Activated T-helper 17 cell treated with anti-CD3 and anti-CD28 coated beads, Interleukin-2, amount 50 U/mL, for 72 hours (primary cell): ENCODE measurements at places on chromosomes 16 and 17.
A peak's percentile ranks its signal among the peaks of the same experiment; 100 is the strongest.

DNA sequence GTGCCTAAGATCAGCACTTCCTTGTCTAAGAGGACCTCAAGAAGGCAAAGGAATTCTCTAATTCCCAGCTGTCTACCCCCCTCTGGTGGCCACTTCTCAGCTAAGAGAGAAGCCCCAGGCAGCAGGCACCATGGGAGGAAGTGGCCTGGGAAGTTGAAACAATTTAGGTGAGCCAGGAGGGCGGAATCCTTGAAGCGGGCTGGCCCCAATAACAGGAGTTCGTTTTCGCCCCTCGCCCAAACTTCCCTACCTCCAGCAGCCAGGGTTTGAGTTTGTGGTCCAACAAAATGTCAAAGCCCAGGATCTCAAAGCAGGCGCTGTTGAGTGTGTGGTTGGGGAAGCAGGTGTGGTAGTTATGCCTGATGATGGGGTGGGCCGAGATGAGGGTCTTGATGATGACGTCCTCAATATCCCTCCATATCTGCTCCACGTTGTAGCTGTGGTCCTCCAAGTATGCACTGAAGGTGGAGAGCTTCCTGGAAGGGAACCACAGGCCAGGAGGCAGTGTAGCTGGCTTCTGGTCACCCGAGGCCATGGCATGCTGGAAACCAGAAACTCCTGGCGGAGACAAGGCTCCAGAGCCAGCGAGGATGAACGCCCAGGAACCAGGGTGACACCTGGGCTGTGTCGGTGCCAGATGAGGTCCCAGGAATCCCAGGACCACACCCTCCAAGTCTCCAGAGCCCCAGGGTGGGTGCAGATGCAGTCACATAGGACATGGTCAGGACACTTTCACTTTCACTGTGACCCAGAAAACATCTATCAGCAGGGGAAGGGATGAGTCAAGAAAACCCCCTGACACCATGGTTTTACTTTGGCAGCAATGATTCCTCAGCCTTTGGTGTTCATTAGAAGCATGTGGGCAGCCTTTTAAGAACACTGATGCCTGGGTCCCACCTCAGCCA lies 25.6 kb downstream of the TTLL6 start:
- ATAC-seq: peak; percentile 67

DNA sequence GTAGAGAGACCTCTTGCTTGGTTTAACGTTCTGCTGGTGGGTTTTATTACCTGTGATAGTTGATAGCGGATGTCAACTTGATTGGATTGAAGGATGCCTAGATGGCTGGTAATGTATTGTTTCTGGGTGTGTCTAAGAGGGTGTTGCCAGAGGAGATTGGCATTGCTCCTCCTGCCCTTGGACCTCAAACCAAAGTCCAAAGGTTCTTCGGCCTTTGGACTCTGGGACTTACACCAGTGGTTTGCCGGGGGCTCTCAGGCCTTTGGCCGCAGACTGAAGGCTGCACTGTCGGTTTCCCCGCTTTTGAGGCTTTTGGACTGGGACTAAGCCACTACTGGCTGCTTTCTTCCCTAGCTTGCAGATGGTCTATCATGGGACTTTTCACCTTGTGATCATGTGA lies 17.5 kb upstream of the TNRC6C start:
- no peak for ATAC-seq

- ATAC-seq: peak; percentile 93
These were observed at the start of gene SPIRE2 for GRCh38 chr16:89828199-89828869. Gene SPIRE2, plus strand, starts transcription at chr16:89828475. Its CDS starts 76 bp downstream, at chr16:89828551.

GRCh38 chr16:65634291-65634690 lies 512.4 kb upstream of the CDH11 start:
- ATAC-seq: no peak

DNA sequence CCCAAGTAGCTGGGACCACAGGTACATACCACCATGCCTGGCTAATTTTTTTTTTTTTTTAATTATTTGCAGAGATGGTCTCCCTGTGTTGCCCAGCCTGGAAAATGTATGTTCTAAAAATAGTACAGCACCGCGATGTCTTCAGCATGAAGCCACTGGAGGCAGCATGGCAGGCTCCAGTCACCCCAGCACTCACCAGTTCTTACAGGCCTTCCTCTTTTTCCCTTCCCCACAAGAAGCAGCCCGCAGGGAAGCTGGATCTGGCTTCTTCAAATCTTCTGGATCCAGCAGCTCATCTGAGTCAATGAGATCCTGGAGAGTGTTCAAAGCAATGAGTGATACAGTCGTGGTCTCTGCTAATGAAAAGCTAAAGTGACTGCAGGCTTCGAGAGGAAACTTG lies 16.2 kb downstream of the CIAPIN1 start:
- no peak for ATAC-seq

GRCh38 chr17:70869402-70870085 lies 700.2 kb downstream of the KCNJ2 start:
- ATAC-seq: no peak

DNA sequence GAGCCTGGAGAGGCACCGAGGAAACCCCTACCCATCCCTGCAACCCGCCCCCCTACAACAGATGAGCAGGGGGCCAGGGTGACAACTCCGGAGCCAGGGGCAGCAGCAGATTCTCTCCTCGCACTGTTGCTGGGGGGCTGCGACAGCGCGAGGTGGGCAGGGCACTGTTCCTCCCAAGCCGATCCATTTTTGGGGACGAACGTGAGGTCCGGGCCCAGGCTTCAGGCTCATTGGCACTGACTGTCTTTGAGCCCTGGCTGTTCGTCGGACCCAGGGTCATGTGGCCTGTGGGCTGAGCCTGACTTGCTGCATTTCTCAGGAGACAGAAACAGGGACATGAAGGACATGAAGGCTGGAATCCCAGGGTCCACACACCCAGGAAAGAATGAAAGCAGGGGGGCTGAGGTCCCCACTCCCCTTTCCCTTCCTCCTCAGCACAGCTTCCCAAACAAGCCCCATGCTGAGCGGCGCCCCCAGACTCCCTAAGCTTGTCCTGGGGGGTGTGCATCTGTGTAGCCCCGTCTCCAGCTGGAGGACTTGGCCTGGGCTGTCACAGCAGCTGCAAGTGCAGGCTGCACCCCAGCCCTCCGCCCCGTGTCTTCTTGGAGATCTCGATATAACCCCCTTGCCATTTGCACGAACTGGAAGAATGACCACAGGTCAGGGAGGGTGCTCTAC lies 18.7 kb downstream of the CEP295NL start:
- no peak for ATAC-seq

DNA sequence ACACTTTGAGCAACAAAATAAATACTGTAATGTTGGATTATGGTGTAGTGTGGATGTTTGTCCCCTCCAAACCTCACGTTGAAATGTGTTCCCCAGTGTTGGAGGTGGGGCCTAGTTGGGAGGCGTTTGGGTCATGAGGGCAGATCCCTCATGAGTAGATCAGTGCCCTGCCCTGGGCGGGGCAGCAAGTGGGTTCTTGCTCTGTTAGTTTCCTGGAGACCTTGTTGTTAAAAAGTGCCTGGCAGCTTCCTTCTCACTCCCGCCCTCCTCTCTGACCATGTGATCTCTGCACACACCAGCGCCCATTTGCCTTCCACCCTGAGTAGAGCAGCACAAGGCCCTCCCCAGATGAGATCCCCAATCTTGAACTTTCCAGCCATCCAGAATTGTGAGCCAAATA lies 67.7 kb downstream of the MPRIP start:
- peak; percentile 53 for ATAC-seq

DNA sequence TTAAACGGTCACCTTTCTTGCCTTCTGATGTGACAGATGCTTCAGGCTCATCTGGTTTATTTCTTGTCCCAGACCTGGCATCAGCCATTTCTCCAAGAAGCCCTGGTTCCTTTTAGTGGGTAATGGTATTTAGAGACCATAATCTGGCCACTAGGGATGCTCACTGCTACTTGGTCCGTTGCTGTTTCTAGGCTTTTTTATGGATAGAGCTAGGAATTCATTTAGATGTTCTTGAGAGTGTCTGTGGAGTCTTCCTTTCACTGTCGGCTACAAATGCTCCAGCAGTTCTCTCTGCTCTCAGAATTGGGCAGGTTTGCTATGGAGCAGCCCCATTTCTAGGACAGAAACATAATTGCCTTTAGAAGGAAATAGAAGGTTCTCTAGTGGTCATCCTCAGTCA lies 214.5 kb downstream of the KATNIP start:
- ATAC-seq: no peak

GRCh38 chr17:69018687-69019086 lies 42.0 kb downstream of the ABCA9 start:
- ATAC-seq: no peak

GRCh38 chr16:3952737-3953131 lies 72.2 kb upstream of the CREBBP start:
- no peak for ATAC-seq

DNA sequence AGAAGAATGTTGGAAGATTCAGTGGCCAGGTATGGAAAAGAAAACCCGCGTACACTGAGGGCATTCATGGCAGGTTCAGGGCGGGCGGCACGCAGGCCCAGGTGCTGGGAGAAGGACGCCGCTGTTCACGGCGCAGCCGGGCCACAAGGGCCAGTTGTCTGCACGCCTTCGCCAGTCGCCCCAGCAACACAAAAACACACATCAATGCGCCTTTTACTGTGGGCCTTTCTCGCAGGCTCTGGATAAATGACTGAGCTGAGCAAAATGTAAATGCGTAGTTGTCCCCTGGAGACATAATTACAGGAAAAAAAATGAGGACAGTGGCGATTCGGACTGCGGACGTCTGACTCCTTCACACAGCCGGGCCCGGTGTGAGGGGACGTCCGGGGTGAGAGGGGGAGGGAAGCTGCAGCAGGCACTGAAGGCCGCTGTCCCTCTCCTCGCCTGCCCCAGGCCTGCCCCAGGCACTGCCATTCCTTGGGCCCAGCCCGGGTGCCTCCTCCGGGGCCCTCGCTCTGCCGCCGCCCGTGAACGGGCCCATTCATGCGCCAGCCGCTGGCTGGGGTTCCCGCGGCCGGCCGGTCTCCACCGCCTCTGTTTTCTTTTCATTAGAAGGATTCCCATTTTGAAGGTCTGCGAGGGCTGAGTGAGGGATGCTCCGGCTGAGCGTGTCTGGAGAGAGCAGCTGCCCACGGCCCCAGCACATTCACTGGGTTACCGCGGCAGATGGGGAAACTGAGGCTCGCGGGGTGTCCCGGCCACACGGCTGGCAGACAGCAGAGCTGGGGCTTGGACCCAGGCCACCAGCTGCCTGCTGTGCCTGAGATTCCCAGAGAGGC lies 6.5 kb upstream of the ZNF469 start:
- no peak for ATAC-seq

GRCh38 chr16:88331989-88332920 lies 50.5 kb upstream of the ZNF469 start:
- no peak for ATAC-seq

GRCh38 chr17:41111151-41111885 lies 6.1 kb downstream of the KRTAP4-9 start:
- ATAC-seq: no peak

- no peak for ATAC-seq
These were observed 86.8 kb upstream of the SOX9 start for GRCh38 chr17:72034000-72034399.

DNA sequence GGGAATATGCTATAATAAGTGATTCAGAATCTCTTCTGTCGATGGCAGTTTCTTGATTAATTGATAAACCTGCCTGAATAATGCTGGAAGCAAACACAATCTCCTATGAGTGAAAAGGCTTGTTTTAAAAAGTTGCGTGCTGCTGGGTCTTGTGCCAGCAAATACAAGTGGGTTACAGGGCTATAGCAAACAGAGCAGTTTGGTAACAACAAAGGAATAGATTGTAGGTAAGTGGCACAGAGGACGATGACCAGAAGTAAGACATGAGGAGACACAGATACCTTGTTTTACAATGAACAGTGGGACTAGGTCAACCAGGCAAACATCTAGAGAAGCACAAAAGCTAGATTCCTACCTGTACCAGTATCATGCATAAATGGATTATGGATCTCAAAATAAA lies 23.7 kb upstream of the FAAP100 start:
- ATAC-seq: no peak

DNA sequence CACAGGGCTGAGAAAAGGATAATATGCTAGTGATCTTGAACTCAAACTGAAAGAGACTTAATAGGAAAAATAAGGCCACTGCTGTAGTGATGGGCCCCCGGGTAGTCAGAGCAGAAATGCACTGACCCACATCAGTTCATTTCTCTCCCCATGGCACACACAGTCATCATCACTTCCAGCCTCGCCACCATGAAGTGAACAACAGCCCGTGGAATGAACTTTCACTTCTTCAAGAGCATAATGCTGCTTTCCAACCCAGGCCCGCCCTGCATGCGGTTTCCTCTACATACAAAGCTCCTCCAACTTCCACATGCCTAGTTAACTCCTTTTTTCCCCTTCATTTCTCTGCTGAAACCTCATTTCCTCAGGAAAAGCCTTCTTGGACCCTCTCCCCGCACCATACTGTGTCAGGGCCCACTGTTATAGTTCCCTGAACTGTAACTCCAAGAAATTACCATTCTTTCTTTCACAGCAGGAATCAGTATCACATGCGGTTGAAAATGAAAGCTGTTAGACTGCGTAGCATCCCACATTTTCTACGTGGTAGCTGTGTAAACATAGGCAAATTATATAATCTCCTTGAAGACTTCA lies 65.8 kb upstream of the SMIM36 start:
- peak; percentile 89 for ATAC-seq

DNA sequence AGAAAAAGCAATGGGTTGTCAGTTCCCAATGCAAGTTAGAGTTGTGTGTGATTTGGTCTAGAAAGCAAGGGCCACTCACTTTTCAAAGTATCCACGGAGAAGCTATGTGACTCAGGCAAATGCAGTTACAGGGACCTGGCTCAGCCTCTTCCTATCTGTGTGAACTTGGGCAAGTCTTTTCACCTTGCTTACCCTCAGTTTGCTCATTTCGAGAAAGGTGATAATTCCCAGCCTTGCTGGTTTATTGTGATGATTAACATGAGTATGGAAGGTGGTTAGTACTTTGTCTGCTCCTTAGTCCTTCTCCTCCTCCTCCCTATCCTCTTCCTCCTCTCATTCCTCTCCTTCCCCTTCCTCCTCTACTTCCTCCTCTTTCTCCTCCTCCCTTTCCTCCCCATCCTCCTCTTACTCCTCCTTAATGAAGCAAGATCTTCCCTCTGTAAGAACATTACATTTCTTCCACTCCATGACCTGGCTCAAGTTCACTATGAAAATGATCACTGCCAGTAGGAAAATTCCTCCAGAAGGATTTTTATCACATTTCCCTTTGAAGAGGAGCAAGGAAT lies 204.0 kb downstream of the GRIN2A start:
- no peak for ATAC-seq

DNA sequence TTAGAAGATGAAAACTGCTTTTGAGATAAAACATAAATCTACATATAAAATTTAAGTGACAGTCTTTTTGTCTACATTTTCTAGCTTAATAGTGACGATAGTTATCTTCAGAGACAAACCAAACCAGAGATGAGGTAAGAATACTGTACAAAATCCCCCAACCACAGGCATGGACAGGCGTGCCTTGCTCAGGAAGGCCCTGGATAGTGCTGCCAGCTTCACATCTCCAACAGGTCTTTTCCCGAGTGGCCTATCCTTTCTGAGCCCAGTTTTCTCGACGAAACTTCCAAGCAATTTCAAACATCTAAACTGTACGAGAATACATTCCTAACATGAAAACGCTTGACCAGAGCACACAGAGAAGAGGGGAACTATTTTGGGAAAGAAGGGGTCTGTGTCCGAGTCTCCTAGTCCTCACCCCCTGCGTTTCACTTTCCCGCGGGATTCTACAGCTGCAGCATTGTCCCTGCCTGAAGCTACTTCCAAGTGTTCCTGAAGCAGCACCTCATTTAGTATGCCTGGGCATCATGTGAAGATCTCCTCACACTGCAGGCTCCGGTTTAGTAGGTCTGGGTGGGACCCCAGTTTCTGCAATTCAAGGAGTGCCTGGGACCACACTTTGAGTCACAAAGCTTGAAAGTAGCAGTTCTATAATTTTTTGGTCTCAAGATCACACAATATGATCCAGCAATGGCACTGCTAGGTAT lies 37.8 kb downstream of the GNA13 start:
- ATAC-seq: no peak
